Stimulated activated CD8-positive, alpha-beta memory T cell treated with anti-CD3 and anti-CD28 coated beads, Interleukin-7, amount 100 ng/mL, for 4 hours (primary cell): ENCODE measurements at places on chromosomes 13 and 19.

- no peak for DNase-seq
Measured at GRCh38 chr13:66087269-66087710, 1142.8 kb downstream of the PCDH9 start.

DNA sequence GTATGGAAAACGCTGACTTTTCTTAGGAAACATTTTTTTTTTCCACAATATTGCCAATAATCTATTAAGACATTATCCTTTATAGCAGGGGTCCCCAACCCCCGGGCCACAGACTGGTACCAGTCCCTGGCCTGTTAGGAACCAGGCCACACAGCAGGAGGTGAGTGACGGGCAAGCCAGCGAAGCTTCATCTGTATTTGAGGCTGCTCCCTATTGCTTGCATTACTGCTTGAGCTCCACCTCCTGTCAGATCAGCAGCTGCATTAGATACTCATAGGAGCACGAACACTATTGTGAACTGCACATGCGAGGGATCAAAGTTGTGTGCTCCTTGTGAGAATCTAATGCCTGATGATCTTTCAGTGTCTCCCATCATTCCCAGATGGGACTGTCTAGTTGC, 793.7 kb downstream of the SLITRK5 start:
- DNase-seq: no peak

DNA sequence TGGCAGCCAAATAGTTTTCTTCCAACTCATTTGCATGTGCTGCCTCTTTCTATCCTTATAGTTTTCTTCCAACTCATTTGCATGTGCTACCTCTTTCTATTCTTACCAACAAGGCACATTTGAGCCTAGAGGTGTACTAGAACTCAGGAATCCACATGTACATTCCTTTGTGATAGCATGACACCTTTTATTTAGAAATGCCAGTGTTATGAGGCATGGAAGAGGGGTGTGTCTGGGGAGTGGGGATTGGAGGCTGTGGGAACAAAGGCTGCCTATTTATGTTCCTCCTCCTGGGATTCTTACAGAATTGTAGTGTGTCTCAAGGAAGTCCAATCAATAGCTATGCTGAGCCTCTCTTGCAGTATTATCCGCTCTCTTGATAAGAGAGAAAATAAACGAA, 966.7 kb downstream of the PCDH17 start:
- no peak for DNase-seq

DNA sequence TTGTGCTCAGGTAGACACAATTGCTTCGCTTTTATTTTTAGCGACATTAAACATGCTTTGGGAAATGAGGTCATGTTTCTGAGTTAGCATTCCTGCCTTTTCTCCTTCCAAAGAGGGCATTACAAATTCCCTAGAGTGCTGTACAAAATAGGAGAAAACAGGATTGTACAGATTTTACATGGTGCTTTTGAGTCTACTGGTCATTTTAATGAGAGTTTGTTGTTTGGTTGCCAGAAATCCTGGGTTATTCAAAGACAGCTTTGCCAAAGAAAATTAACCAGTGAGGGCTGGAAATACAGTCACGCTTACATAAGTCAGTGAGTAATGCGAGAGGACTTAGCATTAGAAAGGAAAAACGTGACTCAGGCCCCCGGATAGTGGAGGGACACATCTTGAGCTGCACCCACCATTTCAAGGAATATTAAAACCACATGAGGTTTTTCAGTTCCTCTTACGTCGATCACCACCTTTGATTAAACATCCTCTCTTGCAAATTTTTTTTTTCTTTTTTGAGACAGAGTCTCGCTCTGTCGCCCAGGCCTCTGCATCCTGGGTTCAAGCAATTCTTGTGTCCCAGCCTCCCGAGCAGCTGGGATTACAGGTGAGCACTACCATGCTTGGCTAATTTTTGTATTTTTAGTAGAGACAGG, 55.4 kb downstream of the SACS start:
- peak; percentile 59 for DNase-seq

- no peak for DNase-seq
Measured at GRCh38 chr13:32125751-32126150, 94.2 kb downstream of the FRY start.

DNA sequence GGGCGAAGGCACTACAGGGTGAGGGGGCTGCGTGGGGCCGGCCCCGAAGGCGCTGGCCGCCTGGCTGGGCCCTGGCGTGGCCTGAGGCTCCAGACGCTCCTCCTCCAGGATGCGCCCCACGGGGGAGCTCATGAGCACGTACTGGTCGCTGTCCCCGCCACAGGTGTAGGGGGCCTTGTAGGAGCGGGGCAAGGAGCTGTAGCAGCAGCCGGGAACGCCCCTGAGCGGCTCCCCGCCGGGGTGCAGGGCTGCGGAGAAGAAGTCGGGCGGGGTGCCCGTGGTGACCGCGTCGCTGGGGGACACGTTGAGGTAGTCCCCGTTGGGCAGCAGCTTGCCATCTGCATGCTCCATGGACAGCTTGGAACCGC, 3.0 kb downstream of the IRS2 start:
- no peak for DNase-seq

GRCh38 chr13:98681049-98681448, 71.4 kb downstream of the SLC15A1 start:
- no peak for DNase-seq

GRCh38 chr13:37709318-37709717, 110.8 kb upstream of the POSTN start:
- no peak for DNase-seq

DNA sequence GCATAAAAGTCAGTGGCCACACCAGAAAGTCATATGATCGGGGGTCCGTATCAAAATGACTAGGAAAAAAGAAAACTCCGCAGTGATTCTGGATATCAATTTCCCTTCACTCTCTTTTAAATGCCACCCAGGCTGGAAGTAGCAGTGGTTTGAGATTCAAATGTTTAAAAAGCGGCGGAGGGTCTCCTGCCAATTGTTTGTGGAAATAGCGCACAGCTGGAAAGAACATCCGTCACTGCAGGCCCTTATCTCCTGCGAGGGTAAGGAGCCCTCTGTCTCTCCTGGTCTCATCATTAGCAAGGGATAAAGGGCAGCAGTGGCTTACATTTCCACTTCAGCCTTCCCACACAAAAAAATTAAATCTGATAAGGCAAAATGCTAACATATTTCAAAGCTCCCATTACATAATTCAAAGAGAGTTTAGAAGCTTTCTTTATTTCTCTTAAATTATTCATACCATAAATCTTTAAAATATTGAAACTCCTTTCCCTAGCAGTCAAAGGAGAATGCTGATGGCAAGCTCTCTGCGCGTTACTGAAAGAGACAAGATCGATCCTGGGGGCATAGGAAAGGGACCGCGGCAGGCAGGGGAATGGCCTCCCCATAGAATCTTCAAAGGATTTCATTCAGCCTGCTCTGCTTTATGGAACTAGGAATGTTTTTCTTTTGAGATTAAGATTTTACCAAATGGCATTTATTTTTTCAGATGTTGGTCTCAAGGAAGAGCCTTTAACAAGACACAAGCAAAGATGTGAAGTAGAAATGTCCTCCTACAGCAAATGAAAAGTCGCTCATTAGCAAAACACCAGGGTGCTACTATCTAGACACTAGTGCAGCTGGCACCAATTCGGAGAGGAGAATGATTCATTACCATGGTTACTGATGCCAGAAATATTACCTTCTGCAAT, 35.0 kb downstream of the AMER2 start:
- DNase-seq: no peak

DNA sequence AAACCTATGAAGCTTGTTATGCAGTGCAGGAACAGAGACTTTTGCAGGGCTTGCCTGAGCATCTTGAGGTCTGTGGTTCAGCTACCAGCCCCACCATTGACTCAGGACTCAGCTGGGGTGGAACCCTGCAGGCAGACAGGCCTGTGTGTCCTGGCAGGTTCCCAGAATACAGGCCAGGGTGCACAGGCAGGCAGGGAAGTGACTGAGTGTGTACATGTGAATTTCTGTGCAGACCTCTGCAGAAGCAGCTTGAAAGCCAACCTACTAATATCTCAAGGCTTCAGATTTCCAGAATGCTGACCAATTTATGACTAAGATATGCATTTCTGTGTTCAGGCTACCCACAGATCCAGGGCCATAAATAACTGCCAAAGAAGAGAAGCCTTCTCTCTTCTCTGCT, 254.4 kb downstream of the DLEU7 start:
- no peak for DNase-seq

GRCh38 chr19:1825909-1826556, 14.0 kb upstream of the ATP8B3 start:
- peak; percentile 56 for DNase-seq

DNA sequence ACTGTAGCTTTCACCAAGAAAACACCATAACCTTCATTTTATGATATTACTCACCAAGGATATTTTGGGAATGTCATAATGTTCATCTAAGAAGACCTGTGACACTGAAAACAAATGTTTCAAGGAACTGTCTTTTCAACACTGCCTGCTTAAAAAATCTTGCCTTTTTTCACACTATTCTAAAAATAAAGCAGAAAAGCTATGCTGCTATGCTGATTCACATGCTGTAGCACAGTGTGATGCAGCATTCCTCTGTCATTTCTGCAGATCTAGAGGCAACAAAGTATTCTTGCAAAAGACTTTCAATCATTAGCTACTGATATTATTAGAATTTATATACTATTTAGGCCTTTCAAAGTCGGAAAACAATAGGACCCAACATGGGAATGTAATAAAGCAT, 525.7 kb downstream of the UQCRFS1 start:
- no peak for DNase-seq

DNA sequence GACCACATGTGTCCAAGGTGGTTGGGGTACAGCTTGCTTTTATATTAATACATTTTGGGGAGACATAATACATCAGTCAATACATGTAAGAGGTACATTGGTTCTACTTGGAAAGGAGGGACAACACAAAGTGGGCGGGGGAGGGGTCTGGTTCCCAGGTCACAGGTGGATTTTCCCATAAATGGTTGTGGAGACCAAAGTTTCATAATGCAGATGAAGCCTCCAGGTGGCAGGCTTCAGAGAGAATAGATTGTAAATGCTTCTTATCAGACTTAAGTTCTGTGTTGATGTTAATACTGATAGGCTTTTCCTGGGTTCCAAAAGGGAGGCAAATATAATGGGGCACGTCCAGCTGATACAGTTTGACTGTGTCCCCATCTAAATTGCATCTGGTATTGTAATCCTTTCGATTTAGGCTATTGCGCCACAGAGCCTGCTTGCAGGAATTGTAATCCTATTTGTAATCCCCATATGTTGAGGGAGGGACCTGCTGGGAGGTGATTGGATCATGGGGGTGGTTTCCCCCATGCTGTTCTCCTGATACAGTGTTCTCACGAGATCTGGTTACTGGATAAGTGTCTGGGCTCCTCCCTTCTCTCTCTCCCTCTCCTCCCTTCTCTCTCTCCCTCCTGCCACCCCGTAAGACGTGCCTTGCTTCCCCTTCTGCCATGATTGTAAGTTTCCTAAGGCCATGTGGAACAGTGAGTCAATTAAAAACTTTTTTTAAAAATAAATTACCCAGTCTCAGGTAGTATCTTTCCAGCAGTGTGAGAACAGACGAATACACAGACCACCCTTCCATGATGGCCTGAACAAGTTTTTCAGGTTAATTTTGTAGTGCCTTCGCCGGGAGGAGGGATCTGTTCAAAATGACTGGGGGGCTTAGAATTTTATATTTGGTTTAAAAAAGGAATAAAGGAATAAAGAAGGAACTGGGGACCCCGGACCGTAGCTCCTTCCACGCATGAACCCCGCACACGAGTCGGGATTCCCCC, 44.9 kb downstream of the ZNF823 start:
- DNase-seq: no peak

DNA sequence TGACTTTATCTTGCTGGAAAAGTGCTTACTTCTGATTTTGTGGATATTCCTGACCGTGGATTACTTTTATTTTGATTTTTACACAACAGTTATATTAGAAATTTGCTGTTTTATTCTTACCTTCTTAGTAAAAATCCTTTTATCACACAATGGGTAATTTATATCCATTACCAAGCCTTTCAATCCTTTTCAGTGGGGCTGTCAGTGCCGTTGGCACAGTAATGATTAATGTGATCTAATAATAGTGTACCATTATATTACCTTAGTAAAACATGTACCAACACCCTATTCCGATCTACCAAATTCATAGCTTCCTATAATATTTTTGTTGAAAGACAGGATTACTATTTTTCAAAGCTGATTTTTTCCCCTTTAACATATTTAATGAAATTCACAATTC, 87.3 kb upstream of the ZNF536 start:
- DNase-seq: no peak

- DNase-seq: no peak
Measured at GRCh38 chr13:113851826-113852535, 11.9 kb downstream of the GAS6 start.

DNA sequence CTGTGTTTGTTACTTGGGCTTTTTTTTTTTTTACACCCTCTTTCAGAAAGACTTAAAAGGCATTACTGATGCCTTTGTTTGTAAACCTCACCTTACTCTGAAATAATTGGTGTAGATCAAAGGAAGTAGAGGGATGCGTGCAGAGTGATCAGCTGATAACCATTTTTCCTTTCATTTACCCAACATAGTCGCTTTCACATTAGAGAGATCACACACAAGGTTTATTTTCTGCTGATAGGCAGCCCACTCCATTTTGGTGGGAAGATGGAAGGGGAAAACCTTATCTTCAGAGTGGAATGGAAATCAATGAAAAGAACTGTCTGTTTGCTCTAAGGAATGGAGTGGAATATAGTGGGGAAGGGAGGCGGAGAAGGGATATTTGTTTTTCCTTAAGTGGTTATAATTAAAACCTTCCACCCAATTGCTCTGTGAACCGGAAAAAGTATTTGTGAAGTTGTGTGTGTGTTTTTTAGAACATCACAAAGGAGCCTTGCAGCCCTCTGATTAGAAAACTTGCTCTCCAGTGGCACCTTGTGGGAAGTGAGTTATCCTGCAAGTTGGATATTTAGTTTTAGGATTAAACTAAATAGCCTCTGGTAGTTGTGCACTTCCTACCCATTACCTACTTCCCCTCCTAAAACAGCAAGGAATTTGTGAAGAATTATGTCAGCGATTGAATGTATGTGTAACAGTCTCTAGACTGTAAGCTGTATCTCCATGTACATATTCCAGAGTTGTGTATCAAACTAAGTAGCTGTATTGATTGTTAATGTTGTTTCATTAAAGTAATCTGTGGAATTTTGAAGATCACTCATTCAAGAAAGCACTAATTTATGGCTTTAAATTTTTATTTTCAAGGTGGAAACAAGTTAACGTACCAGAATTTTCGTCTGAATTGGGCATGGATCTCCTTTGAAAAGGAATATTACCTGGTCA, 76.8 kb downstream of the FREM2 start:
- DNase-seq: no peak

DNA sequence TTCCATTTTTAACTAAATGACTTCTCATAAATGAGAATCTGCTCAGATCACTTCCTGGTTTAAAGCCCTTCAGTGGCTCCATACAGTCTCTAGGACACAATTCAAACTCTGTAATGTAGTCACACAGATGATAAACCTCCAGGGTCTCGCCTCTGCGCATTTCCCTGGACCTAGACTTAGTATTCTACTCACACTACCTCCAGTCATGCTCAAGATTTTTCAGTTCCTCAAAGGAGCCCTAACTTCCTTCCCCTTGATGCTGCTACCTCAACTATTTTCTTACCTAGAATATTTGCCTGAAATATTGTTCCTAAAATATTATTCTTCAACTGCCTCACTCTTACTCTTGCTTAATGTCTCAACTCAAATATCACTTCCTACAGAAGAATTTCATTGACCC, 86.7 kb upstream of the TPP2 start:
- no peak for DNase-seq

GRCh38 chr13:22855926-22856325, 324.9 kb upstream of the SGCG start:
- DNase-seq: no peak
